ENCODE measurements at places on chromosomes 1 and 21. TPM values are rescaled to one million over a fixed set of nuclear protein-coding genes. Genes with fewer than 3 reads are reported as not detected.
A peak's percentile ranks its signal among the peaks of the same experiment; 100 is the strongest.

DNA sequence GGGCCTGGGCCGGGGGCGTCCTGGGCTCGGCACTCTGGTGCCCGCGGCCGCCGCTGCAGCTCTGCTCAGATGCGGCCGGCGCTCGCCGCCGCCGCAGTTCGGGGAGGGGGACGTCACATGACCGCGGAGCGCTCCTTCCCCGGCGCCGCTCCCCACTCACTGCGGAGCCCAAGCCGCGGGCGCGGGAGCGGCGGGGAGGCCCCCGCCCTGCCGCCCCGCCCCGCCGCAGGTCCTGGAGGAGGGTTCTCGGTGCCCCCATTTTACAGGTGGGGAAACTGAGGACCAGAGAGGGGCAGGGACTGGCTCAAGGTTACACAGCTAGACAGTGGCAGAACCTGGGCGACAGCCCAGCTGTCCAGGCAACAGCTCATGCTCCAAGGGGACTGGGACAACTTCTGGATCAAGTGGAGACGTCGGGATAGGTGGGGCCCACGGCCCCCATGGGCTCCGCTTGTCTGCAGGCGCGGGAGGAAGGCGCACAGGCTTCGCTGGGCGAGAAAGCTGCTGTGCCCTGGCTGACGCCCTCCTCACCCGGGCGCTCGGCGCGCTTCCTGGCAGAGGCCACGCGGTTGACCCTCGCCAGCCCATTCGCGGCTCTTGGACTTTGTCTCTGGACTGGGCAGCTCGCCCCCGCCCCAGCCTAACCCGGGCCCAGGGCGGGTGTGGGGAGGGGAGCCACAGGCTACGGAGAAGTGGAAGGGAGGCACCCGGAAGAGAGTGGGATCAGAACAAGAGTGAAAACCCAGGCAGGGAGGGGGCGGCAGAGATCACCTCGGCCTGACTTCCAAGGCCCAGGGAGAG is at the start of gene RAP1GAP:
TSS of gene RAP1GAP (minus strand) at position 100 of the 801 bp plus-strand sequence. CDS start 49,325 bp downstream, outside the sequence.
- DNase-seq = no peak

DNA sequence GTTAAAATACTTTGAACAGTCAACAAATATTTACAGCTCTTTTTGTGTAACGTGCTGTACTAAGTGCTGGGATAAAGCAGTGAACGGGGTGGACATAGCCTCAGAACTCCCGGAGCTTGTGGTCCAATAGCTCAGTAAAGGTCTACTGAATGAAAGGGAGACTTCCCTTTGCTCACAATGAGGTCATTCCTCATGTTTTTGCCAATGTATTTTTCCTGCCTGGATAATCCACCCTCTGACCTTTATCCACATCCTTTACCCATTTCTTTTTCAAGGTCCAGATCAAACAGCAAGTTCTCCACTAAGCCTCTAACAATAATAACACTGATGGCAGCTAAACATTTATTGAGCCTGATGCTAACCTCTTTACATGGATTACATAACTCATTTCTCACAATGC is 55.9 kb downstream of the LEPR start:
- no peak for DNase-seq

Gene CGN
- total RNA-seq = 0.29 TPM

Gene OR2T2
- not detected for total RNA-seq

- peak; percentile 82 for DNase-seq
Measured at GRCh38 chr21:36135391-36136102, 668 bp downstream of the CBR3 start.

GRCh38 chr1:101260556-101261350 is 23.9 kb downstream of the S1PR1 start:
- no peak for DNase-seq

DNA sequence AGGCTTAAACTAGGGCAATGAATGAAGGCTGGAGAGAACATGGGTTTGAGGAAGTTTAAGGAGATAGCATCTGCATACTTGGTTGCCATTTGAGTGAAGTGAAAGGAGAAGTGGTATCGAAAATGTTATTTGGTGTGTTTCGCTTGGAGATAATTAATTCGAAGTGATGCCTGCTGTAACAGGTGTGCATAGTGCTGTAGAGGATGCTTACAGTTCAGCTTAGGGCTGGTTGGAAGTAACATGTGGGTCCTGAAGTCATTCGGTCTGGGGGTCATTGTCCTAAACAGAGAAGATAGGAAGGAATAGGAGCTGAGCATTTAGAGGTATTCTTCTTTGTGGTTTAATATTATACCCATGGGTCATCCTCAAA is 301 bp upstream of the NUDT17 start:
- DNase-seq = no peak

Gene S100A7
- not detected for total RNA-seq

DNA sequence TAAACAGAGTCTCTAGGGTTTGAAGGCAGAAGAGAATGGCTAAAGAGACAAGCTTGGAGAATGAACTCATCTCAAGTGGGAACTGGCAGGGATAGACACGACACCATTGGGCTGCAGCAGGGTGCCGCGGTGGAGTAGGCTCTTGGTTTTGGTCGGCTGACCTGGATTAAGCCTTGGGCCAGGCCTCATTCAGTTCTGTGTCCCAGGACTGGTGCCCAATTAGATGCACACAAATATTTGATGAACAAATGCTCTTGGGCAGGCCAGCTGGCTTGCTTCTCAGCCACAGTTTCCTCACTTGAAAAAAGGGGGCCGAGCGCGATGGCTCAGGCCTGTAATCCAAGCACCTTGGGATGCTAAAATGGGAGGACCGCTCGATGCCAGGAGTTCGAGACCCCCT is 53.4 kb upstream of the CITED4 start:
- no peak for DNase-seq

GRCh38 chr1:150180474-150180873 is 30.8 kb downstream of the PLEKHO1 start:
- DNase-seq = no peak

Gene GLIS1
- 0.35 TPM for total RNA-seq

Gene CYP4A22
- total RNA-seq = not detected

Gene RBM8A
- total RNA-seq = 100 TPM

DNA sequence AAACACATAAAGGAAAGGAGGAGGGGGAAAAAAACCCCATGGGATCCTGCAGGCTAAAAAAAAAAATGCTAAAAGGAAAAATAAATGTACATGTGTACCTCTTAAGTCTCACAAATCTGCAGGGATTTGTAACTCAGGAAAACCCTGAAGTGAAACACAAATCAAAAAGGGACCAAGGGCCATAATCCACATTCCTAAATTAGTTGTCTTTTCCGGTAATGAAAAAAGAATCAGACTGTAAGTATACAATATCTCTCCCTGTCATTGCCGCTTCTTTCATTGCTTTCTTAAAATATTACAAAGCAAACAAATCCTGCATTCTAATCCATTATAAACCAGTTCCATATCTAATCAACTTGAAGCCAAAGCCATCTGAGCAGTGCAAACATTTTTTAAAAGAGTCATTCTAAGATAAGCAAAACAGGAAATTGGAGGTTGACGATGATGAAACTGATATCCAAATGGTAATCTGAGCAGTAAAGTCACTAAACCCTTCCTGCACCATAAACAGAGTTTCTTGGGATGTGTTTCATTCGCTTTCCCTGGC is 58.7 kb upstream of the SIM2 start:
- DNase-seq = no peak

Gene TNFSF4
- total RNA-seq = 0.79 TPM

Gene DCST1
- not detected for total RNA-seq

GRCh38 chr1:24864370-24864777 is 65.7 kb downstream of the RUNX3 start:
- no peak for DNase-seq

Gene MIXL1
- not detected for total RNA-seq

GRCh38 chr21:36471254-36471723 is 8.6 kb downstream of the CLDN14 start:
- no peak for DNase-seq

GRCh38 chr1:69058454-69058853 is 509.3 kb upstream of the LRRC7 start:
- DNase-seq = no peak

Gene EDN2
- total RNA-seq = 3.5 TPM

GRCh38 chr1:8431019-8431418 is 113.1 kb downstream of the SLC45A1 start:
- no peak for DNase-seq

- DNase-seq = no peak
Measured at GRCh38 chr1:30883389-30884172, 25.0 kb downstream of the SDC3 start.

DNA sequence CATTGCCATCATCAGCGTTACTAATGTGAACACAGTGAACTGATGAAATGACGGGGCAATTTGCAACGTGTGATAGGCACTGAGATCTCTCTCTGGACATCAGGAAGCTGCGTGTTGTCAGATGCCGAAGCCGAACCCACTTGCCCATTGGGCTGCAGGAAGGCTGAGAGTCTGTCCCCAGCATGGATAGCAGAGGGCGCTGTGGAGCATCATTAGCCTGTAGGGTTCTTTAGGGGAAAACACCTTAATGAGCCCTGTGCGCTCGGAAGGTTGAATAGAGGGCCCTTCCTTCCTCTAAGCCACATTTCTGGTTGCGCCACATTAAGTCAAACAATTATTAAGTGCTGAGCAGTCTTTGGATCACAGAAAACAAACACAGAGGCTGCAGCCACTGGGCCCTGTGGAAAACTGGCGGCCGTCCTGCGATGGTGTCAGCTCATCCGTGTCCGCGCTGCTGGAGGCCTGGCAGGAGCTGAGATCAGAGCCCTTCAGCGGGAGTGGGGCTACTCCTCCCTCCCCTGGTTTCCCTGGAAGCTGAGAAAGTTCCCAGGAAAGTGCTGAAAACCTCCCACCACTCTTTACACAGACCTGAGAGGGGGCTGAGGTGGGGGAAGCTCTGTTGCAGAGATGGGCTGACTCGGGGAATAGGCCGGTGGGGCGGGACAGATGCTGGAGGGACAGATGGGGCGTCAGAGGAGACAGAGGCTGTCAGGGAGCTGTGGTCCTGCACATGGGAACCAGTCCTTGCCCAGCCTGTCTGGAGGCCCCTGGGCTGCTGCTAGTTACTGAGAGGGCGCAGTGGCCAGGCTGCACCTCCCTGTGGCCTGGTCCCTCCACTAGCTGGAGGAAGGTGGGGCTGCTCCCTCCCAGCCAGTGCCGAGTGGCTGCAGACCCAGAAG is 12.7 kb downstream of the TFF2 start:
- no peak for DNase-seq

DNA sequence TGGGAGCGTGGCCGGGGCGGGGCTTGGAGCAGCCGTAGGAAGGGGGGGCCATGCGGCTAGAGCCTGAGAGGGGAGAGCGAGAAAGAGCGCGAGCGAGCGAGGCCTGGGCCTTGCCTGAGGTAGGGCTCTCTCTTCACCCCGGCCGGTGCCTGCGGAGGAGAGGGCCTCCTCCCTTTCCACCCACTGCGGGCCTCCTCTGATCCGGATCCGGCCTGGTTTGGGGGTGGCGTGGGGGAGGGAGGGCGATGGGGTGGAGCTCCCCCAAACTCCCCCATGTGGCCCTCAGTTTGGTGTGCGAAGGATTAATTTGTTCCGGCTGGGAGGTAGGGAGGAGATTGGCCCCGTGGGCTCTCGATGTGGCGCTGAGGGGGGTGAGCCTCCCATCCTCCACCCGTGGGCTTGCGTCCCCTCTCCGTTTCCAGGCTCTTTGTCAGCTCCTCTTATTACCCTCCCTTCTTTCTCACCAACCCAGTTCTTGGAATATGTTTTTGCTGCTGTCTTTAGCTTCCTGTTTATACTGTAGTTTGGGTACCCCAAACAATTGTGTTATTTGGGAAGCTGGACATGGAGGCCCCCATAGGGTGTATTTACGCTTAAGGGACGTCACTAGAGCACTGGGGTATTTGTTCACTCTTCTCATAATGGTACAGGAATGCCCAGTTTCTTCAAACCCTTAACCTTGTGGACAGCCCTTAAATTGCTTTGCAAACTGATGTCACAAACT is 685 bp downstream of the UBAP2L start:
- DNase-seq = peak; percentile 85

Gene MAB21L3
- not detected for total RNA-seq

Gene BACE2
- 18.0 TPM for total RNA-seq

DNA sequence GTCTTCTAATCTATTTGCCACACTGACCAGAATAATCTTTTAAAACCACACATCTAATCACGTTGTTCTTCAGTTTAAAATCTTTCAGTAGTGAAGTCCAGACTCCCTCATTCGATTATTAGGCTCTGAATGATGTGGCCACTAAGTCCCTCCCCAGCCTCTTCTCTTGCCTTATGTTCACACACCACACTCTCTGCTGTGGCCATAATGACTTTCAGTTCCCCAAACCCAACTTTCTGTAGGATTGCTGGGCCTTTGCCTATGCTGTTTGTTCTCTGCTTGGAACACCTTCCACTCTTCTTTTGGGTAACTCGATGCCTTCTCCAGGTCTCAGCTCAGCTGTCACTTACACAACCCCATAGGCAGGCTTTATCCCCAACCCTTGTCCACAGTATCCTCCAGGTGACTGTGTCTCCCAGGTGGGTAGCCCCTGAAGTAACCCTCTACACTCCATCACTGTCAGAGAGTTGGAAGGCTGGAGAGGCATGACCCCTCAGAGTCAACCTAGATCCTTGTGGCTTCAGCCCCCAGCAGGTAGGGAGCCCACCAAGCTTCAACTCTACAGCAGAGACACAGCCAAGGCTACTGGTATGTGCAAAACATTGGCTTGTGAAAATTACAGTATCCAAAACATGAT is 8.4 kb upstream of the SLC37A1 start:
- DNase-seq = no peak

Gene RIMS3
- total RNA-seq = 1.3 TPM

Gene OR2M3
- total RNA-seq = not detected

- no peak for DNase-seq
Measured at GRCh38 chr1:199269241-199269640, 630.4 kb downstream of the PTPRC start.

Gene KCND3
- total RNA-seq = 11.5 TPM

GRCh38 chr21:35924714-35925301 is 135.5 kb downstream of the SETD4 start:
- no peak for DNase-seq

DNA sequence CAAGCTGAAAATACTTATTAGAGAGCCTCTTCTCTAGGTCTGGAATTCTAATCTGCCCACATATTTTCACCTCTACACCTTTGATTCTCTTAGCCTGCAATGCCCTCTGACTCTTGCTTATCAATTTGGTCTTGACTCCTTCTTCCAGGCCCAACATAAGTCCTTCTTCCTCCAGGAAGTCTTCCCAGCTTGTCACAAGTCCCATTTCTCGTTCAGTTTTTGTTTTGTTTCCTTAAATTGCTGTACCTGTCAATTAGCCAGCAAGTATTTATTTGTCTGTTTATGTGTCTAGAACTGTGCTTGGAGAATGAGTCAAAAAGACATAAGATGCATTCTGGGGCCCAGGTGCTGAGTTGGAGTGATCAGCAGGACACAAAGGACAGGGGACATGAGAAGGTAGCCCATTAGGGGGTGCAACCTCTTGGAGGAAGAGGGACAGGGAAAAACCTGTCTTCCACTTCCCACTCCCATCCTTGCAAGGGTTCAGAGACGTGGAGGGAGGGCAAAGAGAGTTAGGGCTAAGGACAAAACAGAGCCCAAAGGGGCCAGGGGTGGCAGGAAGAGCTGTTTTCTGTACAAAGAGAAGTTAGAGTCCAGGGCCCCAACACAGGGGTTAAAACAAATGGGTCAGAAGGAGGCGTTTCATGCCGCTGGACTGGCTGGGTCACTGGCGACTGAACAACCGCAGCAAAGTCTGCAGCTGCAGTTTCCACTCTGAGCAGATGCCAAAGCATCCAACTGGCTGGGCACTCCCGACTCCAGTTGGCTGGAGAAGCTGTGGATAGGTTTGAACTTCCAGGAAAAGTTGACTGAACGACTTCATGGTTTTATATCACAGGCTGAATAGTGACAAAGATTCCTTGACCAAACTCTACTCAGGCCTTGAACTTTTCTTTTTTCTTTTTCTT is 10.7 kb upstream of the CNR2 start:
- DNase-seq = no peak

GRCh38 chr1:46607345-46608130 is 3.5 kb upstream of the MKNK1 start:
- DNase-seq = peak; percentile 48

- no peak for DNase-seq
Measured at GRCh38 chr1:19166066-19166465, 44.0 kb downstream of the UBR4 start.
